Aortic smooth muscle cell (primary cell): ENCODE measurements at places on chromosomes 1 and 21. TPM values are rescaled to one million over a fixed set of nuclear protein-coding genes. Genes with fewer than 3 reads are reported as not detected.

The LYPLAL1 gene
- 25.6 and 27.5 TPM in 2 replicates for total RNA-seq

The TMPRSS3 gene
- not detected in 2 replicates for total RNA-seq

The RGS8 gene
- total RNA-seq, result under 0.01 TPM in 1 of 2 replicates, not detected in the other

The TP73 gene
- total RNA-seq, result not detected in 2 replicates

The PDC gene
- total RNA-seq, result 0.06 TPM in 1 of 2 replicates, not detected in the other

The ADORA1 gene
- 0.26 TPM in 1 of 2 replicates, not detected in the other for total RNA-seq

The GPR25 gene
- not detected in 2 replicates for total RNA-seq

The AK4 gene
- 9.8 and 12.8 TPM in 2 replicates for total RNA-seq

The CSRP1 gene
- 363 and 556 TPM in 2 replicates for total RNA-seq

The LCE3D gene
- not detected in 2 replicates for total RNA-seq

The BACE2 gene
- 105 and 135 TPM in 2 replicates for total RNA-seq

The MYCBP gene
- 3.0 and 4.4 TPM in 2 replicates for total RNA-seq

The UTS2 gene
- total RNA-seq, result not detected in 2 replicates

The BTG2 gene
- 8.3 and 13.0 TPM in 2 replicates for total RNA-seq

The STIL gene
- 6.1 and 8.1 TPM in 2 replicates for total RNA-seq

The ADAMTSL4 gene
- 6.3 and 10.4 TPM in 2 replicates for total RNA-seq

The NBPF14 gene
- 44.0 and 72.9 TPM in 2 replicates for total RNA-seq

The SPRR2E gene
- not detected in 2 replicates for total RNA-seq

The S100A3 gene
- 8.1 and 13.3 TPM in 2 replicates for total RNA-seq

The PDE9A gene
- total RNA-seq, result 0.44 and 1.2 TPM in 2 replicates

The NT5C1A gene
- total RNA-seq, result not detected in 2 replicates

The PADI2 gene
- total RNA-seq, result under 0.01 TPM in 1 of 2 replicates, not detected in the other

The PRAMEF8 gene
- total RNA-seq, result not detected in 2 replicates

The PROK1 gene
- not detected in 2 replicates for total RNA-seq
